ENCODE measurements at places on chromosomes 2 and 18.

GRCh38 chr2:170707821-170708795, 7.0 kb upstream of the SP5 start:
- DNase-seq: no peak

GRCh38 chr18:9365406-9365805, 30.8 kb downstream of the TWSG1 start:
- DNase-seq: no peak

DNA sequence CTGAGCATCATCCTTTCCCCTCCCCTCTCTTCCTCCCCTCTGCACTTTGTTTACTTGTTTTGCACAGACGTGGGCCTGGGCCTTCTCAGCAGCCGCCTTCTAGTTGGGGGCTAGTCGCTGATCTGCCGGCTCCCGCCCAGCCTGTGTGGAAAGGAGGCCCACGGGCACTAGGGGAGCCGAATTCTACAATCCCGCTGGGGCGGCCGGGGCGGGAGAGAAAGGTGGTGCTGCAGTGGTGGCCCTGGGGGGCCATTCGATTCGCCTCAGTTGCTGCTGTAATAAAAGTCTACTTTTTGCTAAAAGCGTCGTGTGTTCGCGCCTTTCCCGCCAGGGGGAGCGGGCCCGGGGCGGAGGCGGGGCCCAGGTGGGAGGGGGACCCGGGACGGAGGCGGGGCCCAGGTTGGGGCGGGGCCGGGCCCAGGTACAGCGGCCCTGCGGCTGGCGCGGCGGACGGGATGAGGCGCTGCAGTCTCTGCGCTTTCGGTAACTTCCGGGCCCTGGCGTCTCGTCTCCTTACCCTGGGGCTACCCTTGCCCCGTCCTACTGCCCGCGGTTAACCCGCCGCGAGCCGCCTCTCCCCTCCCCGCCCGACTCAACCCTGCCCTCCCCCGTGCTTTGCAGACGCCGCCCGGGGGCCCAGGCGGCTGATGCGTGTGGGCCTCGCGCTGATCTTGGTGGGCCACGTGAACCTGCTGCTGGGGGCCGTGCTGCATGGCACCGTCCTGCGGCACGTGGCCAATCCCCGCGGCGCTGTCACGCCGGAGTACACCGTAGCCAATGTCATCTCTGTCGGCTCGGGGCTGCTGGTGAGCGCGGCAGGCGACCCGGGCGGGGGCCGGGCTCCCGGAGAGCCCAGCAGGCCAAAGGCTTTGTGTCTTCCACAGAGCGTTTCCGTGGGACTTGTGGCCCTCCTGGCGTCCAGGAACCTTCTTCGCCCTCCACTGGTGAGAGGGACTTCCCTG, at the start of gene KRTCAP3:
Gene KRTCAP3 (plus strand): TSS at position 424 of the 962 bp plus-strand sequence. CDS start 32 bp downstream, at position 456.
- DNase-seq: no peak

DNA sequence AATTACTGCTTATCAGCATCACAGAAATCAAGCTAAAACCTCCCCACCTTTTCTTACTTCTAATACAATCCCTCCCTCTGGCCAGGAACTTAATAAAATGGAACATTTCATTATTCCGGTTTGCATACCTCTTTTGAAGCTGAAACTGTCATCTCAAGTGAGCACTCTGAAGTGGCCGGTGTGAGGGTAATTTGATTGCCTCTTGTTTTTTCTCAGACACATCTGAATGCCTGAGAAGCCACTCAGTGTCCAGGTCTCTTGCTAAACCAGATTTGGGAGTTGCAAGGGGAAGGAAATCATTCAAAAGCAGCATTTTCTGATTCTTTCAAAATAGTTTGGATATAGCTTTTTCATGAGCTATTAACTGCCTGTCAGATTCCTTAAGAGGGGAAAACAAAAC, 190.3 kb downstream of the C1D start:
- DNase-seq: no peak

DNA sequence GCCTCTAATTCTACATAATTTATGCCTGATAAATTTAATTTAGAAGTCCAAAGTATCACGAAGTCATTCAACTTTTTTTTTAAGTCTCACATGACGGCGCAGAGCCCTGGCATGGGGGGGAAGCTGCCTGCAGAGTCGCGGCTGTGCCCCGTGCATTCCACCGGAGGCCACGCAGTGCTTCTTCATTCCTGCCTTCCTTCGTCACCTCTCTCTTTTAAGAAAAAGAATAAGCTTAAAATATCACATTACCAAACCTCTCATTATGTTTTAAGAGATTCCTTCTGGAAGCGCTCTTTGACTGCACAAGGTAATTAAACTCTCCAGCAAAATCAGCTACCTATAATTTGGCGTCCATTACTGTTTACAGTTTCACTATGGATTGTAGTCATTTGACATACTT, 20.3 kb upstream of the KIDINS220 start:
- DNase-seq: no peak

- no peak for DNase-seq
Measured at GRCh38 chr2:80363330-80363729, 58.8 kb upstream of the LRRTM1 start.

- DNase-seq: no peak
Measured at GRCh38 chr2:223602972-223603371, 811 bp upstream of the SCG2 start.

DNA sequence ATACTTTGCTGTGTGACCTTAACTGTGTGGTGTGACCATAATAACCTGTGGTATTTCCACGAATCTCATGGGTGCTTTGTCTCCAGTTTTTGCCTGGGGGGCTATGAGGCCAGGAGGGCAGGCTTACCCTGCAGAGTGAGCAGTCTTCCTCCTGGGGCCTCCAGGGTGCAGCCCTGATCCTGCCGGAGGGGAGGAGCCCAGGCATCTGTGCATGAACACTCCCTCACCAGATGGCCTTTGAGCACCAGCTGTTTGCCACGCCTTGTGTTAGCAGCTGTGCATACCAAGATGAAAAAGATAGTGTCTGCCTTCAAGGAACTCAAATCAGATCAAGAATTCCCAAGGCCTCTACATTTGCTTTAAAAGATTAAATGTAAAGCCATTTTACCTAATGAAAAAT, 75.0 kb upstream of the RBM44 start:
- no peak for DNase-seq

DNA sequence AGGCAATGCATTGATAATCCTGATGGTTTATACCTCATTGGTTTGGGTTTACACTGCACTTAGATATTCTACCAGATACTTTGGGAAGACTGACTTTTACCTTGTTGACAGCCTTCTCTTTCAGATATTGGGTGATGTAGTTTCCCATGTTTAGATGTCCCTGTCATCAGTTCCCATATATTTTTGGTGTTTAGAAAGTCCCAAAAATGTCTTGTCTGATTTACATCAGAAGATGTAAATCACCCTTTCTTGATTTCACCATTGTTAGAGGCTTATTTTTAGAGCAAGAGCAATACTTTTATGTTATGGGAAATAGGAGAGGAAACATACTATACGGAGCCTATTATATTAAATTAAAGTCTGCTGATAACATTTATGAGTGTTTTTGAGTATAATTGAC, 14.4 kb upstream of the CCDC102B start:
- no peak for DNase-seq

DNA sequence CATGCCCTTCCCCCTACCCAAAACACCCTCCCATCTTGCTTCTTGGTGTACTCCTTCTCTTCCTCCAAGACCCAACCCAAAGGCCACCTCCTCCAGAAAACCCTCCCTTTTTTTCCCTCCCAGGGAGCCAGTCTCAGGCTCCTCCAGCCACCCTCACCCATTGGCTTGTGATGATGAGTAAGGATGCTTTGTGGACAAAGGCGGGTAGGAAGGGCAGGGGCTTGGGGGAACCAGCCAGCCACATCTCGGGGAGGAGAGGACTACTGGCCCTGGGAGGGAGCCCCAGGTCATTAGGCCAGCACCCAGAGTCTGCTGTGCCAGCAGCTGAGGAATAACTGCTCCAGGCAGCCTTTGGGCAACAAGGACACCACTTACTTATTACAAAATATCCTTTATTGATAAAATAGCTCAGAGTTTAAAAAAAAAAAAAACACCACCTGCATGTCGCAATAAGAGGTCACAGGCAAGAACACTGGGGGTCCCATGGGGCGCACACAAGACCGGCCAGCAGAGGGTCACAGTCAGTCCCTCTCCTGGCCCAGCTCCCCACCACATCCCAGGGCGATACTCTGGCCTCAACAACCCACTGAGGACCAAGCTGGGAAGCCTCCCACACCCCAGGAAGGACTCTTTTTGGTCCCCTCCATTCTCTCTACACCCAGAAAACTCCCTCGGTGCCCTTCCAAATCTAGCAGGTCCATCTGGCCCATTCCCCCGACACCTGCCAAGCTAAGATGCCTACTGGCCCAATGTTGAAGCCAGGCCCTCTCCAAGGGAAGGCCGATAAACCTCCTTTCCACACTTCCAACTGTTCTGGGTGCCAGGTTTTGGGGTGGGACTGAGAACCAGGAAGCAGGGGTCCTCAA, 3.6 kb downstream of the ADRA2B start:
- DNase-seq: no peak

DNA sequence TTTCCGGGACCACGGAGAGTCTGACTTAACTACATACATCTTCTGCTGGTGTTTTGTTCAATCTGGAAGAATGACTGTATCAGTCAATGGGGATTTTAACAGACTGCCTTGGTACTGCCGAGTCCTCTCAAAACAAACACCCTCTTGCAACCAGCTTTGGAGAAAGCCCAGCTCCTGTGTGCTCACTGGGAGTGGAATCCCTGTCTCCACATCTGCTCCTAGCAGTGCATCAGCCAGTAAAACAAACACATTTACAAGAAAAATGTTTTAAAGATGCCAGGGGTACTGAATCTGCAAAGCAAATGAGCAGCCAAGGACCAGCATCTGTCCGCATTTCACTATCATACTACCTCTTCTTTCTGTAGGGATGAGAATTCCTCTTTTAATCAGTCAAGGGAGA, 23.1 kb downstream of the ICOS start:
- no peak for DNase-seq

- no peak for DNase-seq
Measured at GRCh38 chr2:1721706-1722646, 22.3 kb downstream of the PXDN start.
